ENCODE measurements at places on chromosomes 3 and 15. TPM values are rescaled to one million over a fixed set of nuclear protein-coding genes. Genes with fewer than 3 reads are reported as not detected.

GRCh38 chr3:53486961-53487654 is 7.3 kb upstream of the CACNA1D start:
- DNase-seq, result no peak

DNA sequence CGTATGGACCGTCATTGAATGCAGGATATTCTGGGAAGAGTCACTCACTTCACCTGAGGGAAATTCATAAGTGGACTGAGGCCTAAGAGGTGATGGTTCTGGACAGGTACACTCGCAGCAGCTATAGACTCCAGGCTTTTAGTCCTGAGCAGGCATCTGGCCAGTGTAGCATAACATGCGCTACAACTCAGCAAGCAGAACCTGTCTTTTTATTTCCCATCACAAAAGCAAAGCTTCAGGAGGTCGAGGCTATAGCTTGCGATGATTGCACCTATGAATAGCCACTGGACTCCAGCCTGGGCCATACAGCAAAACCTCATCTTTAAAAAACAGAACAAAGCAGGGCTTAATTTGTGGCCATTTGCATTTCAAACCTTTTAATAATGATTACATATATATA is 185.8 kb downstream of the KCNH8 start:
- no peak for DNase-seq

DNA sequence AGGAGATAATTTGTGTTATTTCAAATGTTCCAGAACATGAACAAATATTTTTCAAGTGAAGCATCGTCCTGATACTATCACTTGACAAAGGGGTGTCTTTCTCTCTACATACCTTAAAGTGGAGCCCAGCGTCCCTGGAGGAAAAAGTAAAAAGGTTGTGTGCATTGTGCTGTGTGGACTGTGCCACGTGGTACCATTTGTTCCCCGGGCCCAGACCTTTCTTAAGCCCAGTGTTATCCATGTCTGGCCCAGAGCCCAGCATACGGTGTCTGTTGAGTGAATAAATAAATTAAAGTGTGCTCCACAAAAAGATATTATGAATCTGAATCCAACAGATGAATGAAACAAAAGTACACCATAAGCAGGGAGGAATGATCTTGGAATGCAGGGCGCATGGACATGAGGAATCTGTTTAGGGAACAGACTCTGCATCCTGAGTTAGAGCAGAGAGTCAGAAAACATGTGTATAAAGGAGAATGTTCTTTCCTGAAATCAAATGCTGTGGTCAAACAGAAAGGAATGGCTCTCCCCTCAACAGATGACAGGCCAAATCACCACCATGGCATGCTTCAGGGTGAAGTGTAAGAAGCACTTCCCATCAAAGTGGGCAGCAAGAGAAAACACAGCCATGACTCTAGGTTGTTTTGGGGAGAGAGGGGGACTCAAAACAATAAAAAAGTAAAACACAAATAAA is 8.1 kb upstream of the PRSS50 start:
- no peak for DNase-seq

- DNase-seq, result no peak
Observed at GRCh38 chr3:26058901-26059321, 269.0 kb downstream of the OXSM start.

Gene ITIH3
- total RNA-seq, result 5.6 TPM

Gene FANCD2OS
- total RNA-seq, result not detected

DNA sequence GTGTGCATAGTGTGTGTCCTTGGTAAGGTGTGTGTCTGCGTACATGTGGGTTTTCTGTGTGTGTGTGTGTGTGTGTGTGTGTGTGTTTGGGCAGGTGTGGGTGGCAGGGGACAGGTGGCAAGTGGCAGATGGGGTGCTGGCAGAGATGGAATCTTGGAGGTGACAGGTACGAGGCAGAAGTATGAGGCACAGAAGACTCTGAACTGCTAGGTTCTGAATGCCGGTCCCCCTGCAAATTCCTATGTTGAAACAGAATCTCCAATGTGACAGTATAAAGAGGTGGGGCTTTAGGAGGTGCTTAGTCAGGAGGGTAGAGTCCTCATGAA is 29.8 kb downstream of the SRPRB start:
- DNase-seq, result no peak

DNA sequence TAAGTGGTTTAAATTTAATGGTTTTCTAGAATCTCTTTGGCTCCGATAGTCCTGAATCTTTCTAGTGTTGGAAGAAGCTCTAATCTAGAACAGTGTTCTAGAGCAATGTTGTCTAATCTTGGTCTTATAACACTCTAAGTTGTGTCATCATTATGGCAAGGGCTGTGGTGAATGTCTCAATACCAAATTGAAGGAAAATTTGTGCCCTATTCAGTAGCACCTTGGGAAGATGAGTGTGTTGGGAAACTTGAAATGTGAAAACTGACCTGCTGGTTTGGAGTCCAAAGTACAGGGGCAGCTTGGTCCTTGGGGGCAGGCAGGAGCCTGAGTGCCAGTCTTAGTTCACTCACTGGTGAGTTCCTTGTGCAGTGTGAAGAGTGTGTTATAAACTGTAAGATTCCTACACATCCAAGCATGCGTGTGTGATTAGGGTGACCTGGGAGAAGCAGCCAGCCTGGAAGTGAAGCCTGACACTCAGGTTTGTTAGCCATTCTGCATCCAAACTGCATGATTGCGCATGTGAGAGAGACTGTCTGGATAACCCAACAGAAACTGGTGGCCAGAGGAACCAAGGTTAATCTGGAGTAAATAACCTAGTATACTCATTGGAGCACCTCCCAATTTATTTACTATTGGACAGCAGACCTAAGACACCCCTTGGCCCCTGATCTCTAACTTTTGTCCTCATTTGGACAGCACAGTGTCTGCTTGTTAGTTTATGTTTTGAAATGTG is 14.6 kb downstream of the ZNF592 start:
- DNase-seq, result no peak

GRCh38 chr15:99454107-99454809 is 111.5 kb upstream of the MEF2A start:
- no peak for DNase-seq

GRCh38 chr3:107206141-107206540 is 171.1 kb upstream of the CCDC54 start:
- no peak for DNase-seq

Gene TMEM212
- not detected for total RNA-seq

GRCh38 chr3:197289726-197290125 is 8.7 kb downstream of the DLG1 start:
- DNase-seq, result no peak

GRCh38 chr3:52660046-52660445 is 25.7 kb downstream of the PBRM1 start:
- DNase-seq, result no peak

GRCh38 chr3:197555281-197556261 is at the start of gene BDH1:
TSS of gene BDH1 (minus strand) at chr3:197555968. CDS start at chr3:197546443, 9,525 bp downstream.
- no peak for DNase-seq

Gene C3orf20
- not detected for total RNA-seq

- no peak for DNase-seq
Observed at GRCh38 chr3:43838877-43839276, 148.1 kb downstream of the ABHD5 start.

Gene MEX3B
- total RNA-seq, result 0.80 TPM

DNA sequence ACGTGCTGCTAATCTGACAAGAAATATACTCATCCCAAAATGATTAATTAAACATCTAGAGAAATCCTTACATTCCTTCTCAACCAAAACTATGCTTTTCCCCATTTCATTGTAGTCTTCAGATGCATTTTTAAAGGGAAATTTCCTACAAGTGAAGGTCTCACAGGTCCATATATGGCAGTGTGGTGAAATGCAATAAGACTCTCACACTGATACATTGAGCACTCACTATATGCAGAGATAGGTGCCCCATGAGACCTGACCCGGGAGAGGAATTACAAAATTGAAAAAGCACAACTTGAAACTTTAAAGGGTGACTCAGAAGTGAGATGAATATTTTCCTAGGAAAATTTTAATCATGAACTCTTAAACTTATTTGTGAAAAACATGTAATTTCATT is 629.2 kb upstream of the NAALADL2 start:
- DNase-seq, result no peak

Gene CD96
- total RNA-seq, result 0.56 TPM

- DNase-seq, result no peak
Observed at GRCh38 chr3:145133281-145133680, 1027.7 kb downstream of the PLOD2 start.

DNA sequence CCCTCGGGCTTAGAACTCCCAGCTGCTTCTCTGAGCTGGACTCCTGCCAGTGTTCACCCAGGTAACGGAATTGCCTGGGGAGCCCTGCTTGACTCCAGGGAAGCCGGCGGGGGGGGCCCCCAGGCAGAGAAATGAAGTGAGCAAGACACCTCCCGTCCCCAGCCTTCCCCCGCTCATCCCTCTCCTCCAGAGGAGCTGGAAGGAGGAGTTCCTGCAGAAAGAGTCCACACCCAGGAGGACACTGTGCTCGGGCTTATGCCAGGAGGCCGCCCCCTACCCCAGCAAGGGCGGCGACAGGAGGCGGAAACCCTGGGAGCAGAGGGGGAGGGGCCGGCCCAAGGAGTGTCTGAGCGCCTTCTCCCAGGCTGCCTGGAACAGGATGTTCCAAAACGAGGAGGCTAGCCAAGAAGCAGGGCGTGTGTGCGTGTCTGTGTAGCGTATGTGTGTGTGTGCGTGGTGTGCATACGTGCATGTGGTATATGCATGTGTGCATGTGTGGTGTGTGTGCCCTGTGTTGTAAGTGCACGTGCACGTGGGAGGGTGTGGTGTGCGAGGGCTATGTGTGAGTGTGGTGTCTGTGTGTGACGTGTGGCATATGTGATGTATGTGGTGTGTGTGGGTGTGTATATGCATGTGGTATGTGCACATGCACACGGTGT is 511.3 kb downstream of the SHQ1 start:
- DNase-seq, result peak; percentile 90

All from suprapubic skin (tissue), 4 donors.